ENCODE measurements at places on chromosomes 5 and 9.

DNA sequence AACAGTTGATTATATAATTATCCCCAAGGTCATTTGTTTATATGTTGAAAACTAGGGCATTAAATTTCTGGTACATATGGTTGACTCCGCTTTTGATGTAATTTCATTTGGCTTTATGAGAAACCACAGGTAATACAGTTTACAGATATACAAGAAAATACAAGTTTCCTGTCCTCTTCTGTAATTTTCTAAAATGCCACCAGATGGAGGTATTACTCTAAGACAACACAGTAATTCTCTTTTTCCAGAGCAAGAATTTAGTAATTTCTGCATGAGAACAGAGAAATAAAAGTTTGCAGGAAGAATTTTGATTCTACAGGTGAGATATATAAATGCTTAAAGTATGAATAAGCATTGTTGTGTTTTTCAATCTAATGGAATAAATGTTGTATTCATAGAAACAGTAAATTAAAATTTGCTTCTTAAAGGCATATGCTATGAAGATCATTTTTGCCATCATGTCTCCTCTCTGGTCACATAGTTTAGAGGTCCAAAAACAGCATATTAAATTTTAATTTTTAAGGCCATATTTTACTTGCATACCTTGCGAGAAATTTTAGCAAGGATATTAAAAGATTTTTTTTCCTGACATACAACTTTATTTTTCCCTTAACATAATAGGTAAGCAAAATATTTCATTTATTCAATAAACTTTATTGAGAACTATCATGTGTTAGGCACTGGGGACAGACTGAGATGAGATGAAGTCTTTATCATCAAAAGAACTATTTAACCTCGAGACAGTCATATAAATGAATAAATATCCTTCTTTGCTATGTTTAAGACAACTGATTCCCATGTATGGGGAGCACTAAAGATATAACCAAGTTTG lies 22.7 kb downstream of the CHD1 start:
- no peak for DNase-seq

DNA sequence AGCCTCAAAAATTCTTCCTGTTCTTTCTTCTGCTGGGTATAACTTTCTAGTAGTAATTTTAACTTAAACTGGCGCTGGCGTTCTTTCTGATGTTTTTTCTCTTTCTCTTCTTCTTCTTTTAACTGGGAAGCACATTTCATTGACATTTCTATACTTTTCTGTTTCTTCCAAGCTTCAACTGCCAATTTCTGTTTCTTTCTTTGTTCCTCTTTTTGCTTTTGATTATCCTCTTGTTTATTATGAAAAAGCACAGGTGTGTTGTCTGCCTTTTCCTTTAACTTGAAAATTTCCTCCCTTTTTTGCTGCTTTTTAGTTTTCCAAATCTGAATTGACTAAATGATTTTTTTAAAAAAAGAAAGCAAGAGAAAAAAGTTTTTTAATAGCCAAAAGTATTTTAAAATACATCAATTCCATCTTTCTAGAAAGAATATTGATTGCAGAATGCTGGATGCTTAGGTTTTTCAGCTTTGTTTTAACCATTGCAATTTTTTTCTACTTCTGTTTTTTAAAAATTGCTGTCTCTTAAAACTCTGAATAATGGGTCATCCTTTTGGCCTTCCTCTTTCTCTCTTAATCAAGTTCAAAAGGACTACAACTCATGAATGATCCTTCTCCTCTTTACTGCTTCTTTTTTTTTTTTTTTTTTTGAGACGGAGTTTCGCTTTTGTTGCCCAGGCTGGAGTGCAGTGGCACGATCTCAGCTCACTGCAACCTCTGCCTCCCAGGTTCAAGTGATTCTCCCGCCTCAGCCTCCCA lies 8.8 kb upstream of the PGGT1B start:
- DNase-seq, result no peak

- DNase-seq, result no peak
These were observed 48.1 kb upstream of the LHFPL2 start for GRCh38 chr5:78696637-78697036.

GRCh38 chr5:39100851-39101396 lies 26.7 kb upstream of the RICTOR start:
- DNase-seq, result no peak

DNA sequence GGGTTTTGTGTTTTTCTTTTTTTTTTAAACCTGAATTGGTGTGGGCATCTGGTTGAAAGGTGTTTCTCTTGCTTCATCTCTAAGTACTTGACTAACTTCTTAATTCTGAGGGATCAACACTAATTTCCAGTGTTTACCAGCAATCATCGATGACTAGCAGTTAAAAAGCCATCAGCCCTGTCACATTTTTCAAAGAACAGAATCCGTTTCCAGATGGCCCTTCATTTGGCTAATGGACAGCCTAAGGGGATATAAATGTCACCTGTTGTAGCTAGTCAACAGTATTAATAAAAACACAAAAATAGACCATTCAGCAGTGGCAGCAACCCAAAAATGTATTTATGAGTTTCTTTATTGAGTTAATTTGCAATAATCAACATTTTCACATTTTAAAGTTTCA lies 1076.5 kb downstream of the MAT2B start:
- no peak for DNase-seq

GRCh38 chr5:96660971-96661854 lies 963 bp upstream of the CAST start:
- no peak for DNase-seq

DNA sequence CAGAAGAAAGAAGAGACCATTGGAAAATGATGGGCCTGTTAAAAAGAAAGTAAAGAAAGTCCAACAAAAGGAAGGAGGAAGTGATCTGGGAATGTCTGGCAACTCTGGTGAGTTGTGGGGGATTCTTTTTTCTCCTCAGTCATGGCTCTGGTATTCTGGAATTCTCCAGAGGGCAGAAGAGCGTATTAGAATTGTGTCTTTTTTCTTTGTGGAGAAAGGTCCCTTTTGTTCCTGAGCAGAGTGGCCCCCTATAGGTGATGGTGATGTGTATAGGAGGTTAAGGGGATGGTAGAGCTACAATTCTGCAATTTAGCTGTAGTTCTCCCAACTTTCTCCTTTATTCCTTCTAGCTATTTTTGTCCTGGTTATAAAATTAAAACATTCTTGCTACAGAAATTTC lies 1.6 kb upstream of the DHFR start:
- no peak for DNase-seq

All from NCI-H1436 treated with DMSO at 0.1 percent for 48 hours (cell line).